ENCODE measurements at places on chromosomes 7 and 10.

DNA sequence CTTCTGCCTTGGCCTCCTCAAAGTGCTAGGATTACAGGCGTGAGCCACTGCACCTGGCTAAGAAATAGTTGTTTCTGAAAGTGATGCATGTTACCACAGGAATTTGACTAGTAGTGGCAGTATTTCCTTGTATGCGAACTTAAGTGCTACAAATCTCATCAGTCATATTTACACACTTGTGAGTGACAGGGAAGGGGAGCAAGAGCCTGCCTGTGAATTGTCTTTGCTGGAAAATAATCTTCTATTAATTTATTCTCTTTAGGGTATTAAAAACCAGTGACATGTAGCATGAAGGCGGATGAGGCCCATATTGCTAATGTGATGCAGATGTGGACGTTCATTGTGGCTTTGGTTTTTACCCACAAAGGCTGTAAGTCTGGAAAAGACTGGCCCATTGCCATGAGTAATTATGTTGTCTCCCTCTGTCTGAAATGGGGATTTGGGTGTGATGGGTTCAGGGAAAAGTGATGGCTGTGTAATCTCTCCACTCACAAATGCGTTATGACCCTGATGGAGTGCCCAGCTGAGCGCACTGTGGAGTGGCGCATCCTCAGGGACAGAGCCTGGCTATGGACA, 97.6 kb downstream of the CCNY start:
- peak; percentile 45 for DNase-seq

DNA sequence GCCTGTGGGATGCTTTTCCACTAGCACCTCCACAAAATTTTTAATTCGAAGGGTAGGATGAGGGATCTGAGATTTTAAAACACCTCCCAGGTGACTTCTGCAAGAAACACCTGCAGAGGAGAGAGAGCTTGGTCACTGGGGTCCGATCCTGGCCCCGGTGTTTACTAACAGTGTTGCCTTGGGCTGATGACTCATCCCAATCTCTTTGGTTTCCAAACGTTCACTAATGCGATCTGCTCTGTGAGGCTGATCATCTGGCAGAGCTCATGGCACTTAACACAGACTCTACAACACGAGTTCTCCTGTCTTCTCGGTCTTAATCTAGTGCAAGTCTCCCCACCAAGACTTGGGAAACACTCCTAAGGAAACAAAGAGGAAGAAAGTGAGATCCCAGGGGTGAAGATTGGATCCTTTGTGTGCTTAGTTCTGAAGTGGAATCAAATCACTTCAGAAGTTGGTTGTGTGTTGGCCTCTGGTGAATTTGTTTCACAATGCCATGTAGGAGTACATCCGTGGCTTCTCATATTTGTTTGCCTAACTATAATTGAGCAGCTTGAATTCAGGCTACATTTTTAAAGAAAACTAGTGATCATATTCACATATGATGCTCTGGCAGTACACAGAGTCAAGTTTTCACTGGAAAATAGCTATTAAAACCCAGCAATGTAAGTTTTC, 407.9 kb downstream of the NRG3 start:
- DNase-seq: no peak

DNA sequence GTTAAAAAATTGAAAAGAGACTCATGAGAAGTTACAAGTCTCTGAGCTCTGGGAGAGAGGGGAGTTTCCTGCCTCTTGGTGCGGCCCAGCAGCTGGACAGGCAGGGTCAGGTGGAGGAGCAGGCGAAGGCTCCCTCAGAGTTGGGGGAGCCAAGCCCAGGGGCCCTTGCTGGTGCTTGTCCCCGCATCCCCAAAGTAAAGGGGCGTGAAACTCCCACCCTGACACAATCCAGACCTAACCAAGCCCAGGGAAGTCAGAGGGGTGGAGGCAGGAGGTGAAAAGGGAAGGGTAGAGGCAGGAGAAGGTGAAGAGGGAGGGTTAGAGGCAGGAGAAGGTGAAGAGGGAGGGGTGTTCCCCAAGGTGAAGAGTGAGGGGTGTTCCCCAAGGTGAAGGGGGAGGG, 322.8 kb downstream of the GLRX3 start:
- DNase-seq: no peak

GRCh38 chr7:133050200-133050995, 31.5 kb downstream of the CHCHD3 start:
- DNase-seq: no peak

DNA sequence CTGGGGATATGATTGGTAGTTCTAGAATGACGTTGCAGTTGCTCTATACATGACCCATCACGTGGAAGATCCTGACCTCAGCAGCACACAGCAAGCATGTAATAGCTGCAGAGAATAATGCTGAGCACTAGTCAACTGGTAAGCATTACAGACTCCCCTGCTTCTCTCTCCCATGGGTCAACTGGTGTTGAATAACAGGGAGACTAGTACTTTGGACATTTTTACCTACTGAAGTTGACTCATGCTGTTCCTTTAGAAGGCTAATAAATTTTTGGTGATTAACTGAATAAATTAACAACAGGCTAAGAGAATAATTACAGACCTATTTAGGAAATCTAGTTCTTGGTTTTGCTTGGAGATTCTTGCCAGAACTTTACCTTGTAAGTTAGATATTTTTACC, 234.1 kb downstream of the AUTS2 start:
- DNase-seq: no peak

GRCh38 chr7:81370822-81371221, 399.0 kb downstream of the HGF start:
- DNase-seq: no peak

GRCh38 chr10:23094786-23095403, 484 bp upstream of the MSRB2 start:
- no peak for DNase-seq

- no peak for DNase-seq
Observed at GRCh38 chr10:63169624-63170023, 36.5 kb downstream of the NRBF2 start.

DNA sequence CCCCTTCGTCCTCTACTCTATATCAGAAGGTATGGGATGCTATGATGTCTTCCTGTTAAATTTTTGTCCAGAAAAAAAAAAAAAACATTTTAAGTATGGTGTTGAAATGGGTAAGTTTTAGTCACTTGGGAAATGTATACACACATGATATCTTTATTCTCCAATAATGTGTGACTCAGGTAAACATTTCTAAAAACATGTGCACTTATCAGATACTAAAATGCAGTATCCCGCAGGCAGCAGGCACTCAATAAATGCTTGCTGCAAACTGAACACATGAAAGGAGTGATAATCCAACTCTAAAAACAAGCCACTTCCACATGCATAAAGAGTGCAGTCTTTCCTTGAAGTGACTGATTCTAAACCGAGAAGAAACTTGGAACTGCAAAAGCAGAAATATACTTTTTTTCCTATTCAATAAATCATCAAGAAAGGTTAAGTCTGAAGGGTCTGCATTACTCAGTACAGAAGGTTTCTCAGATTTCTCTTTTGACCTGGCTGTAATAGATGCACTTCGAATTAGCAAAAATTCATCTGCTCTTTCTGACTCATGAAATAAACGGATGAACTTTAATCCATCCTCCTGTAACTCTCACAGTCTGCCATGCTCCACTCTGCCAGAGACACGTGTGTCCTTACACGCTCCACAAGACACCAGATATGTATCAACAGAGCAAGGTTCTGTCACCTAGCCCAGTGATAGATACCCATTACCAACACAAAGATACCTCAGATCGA, 84.0 kb downstream of the HIPK2 start:
- DNase-seq: no peak

DNA sequence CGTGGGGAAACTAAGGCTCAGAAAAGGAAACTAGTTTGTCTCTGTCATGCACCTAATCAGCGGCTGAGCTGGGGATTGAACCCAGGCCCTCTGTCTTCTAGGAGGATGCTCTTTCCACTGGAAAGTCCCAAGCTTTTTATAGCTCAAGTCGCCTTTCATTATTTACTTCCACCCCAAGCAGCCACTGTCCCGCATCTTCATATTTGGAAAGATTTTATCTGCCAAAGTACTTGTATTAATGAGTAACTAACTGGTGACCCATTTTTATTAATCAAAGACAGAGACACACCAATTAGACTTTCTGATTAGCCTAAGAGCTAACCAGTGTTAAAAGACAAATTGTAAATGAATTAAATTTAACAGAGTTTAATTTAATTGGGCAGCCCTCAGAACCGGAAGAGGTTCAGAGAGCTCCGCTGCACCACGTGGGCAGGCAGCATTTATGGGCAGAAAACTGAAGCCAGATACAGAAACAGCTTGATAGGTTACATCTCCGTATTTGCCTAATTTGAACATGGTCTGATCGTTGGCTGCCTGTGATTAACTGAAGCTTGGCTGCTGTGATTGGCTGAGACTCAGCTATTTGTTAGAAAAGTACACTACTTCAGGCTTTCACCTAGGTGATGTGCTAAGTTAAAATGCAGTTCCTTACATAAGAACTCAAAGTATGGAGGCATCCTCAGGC, 78.5 kb upstream of the PDCD4 start:
- DNase-seq: no peak

DNA sequence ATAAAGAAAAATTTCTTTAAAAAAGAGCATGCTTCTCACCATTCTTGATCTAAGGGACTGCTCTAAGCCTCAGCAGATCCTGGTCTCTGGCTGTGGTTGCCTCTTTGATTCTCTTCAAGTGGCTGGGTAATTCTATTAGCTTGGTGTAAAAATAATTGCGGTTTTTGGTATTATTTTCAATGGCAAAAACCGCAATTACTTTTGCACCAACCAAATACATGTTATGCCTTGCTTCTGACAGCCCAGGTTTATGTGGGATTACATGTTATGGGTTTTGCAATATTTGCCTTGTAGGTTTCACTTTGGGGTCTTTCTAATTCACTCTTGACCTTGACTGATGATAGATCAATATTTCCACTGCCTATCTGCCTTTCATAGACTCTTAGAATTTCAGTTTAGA, 20.0 kb upstream of the CREB5 start:
- DNase-seq: no peak

- no peak for DNase-seq
Observed at GRCh38 chr10:129514568-129515451, 47.8 kb downstream of the MGMT start.

GRCh38 chr10:3886191-3886590, 101.2 kb upstream of the KLF6 start:
- DNase-seq: no peak

DNA sequence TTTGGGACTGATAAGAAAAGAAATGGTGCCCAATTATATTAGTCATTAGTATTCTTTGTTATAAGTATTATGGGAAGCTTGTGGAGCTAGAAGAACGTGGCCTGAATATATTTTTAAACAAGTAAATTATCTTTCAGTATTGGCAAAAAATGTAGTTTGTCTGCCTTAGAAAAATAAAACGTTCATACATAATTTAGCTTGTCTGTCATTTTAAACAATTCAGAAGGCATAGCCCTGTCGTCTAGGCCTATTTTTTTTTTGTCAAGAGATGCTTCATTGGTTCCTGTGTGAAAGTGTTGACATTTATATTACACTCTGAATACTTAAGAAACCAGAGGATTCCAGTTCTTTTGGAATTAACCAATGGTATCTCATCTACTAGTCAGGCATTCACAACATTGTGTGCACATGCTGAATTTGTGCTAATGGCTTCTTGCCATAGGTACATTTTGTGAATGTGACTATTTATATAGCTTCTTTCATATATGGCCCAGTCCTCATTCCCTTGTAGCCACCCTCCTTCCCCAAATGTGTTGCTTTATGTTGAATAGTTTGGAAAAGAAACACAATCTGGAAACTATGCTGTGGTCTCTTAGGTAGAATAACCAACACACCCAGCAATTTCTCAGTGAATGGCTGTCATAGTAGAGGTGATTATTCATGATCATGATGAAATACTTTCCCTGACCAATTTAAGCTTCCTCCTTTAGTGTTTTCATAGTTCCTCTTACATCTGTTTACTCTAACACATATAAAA, 435.8 kb downstream of the EXOC4 start:
- DNase-seq: peak; percentile 73

GRCh38 chr10:62437696-62438095, 63.5 kb downstream of the ZNF365 start:
- peak; percentile 69 for DNase-seq

GRCh38 chr10:955127-955819, 23.8 kb upstream of the LARP4B start:
- no peak for DNase-seq

GRCh38 chr10:21494191-21495001, 31.1 kb downstream of the SKIDA1 start:
- DNase-seq: no peak

GRCh38 chr7:66282591-66282935, 77.4 kb downstream of the TPST1 start:
- DNase-seq: no peak

DNA sequence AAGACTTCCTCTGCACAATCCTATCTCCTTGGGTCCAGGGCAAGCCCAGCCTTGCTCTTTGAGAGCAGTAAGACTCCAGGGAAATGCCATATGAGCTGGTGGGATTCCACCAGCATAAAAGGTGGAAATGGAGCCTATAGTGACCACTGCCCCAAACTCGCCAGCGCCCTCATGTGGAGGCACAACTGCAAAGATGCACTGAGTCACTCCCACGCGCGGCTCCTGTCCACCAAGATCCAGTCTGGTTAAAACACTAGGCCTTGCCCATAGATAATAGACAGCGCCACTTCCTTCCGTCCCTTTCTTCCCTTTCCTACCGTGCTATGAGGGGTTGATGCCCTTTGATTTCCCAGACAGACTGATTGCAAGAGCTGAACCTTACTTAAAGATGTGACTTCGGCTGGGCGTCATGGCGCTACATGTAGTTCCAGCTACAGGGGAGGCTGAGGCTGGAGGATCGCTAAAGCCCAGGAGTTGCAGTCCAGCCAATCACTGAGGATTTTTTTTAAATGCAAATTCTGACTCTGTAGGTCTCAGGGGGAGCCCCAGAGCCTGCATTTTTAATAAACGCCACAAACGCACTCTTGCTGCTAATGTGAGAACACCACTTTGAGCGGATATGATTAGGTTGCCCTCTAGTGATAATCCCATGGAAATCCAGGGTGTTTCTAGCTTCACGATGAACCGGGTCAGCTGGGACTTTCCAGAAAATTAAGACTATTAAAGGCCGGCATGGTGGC, 136.5 kb downstream of the EPC1 start:
- DNase-seq: no peak

- DNase-seq: no peak
Observed at GRCh38 chr7:8511855-8512254, 78.4 kb downstream of the NXPH1 start.

DNA sequence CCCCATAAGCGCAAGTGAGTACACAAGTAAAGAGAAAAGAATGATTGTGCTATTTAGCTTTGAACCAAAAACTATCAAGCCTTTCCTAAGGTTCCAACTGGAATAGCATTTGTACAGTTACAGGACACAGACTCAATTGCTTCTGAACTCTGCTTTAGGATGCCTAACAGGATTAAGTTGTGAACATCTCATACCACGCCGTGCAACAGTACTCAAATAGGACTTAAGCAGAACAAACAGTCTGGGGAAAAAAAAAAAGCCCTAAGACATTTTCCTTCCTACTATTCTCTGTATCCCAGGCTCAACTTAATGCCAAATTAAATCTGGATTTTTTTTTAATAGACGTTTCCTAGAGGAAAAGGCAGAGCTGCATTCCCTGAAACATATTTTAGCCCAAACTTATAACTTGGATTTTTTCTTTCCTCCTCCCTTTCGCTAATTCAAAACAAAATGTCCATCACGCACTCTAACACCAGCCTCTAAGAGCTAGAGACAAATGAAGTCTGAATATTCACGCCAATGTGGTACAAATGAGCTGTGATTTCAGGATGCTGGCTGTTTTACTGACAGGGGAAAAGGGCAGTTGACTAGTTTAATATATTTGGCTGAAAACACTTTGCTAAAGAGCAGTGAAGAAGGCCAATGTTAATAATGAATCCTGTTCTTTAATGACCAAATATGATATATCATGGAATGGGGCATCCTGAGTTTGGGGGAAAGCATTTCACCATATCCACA, 68.6 kb downstream of the CALD1 start:
- DNase-seq: no peak

- no peak for DNase-seq
Observed at GRCh38 chr7:92061154-92061553, 73.1 kb downstream of the CYP51A1 start.

All from AG04449 (cell line).